OCI-LY7 (cell line): ENCODE measurements at places on chromosomes 7 and 10. TPM values are rescaled to one million over a fixed set of nuclear protein-coding genes. Genes with fewer than 3 reads are reported as not detected.

The ACBD7 gene
- total RNA-seq, result 15.0 and 19.4 TPM in 2 replicates

The C10orf62 gene
- not detected in 2 replicates for total RNA-seq

The PPP1R17 gene
- total RNA-seq, result not detected in 2 replicates

The ARMC3 gene
- not detected in 2 replicates for total RNA-seq

DNA sequence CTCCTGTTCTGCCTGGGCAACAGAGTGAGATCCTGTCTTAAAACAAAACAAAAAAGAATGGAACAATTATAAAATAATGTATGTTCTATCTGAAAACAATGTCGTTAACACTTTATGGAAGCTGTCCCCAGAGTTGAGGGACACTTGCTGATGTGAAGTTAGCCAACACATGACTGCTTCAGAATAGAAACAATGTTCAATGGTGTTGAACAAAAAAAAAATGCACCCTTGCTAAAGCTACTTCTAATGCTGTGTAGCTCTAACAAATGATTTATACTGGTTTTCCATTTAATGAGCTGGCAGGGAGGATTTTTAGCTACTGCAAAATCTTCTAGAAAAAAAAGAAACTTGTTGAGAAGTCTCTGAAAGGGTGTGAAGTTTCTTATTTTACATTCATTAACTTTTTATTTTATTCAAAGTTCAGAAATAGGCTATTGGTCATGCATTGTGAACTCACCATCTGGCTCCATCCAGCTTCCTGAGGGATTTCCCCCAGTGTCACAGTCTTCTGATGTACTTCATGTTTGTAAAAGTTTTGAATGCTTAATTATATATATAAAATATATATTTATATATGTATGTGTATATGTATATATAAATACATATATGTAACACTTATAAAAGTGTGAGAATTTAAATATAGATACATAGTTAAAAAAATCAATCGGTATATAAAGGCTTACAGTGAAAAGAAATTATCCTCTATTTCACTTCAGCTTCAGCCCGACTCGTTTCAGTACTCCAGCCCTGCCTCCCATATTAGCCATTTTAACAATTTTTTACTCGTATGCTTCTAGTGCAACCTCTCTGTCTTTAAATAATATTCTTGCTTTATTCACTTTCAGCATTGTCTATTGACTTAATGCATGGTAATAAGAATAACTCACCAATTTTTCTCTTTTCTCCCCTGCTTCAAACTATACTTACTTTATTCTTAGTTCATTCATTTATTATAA, 35.0 kb downstream of the HDAC9 start:
- DNase-seq, result peak; percentile 63

GRCh38 chr10:51918884-51919325, 219.5 kb upstream of the CSTF2T start:
- no peak for DNase-seq
